DMS153 (cell line): ENCODE measurements at places on chromosomes 1 and 21.

GRCh38 chr1:229710746-229711145 lies 84.7 kb downstream of the URB2 start:
- no peak for DNase-seq

- DNase-seq, result no peak
These were observed 1.4 kb downstream of the SFPQ start for GRCh38 chr1:35191429-35192055.

- no peak for DNase-seq
These were observed 40.9 kb upstream of the ZP4 start for GRCh38 chr1:237931581-237931980.

DNA sequence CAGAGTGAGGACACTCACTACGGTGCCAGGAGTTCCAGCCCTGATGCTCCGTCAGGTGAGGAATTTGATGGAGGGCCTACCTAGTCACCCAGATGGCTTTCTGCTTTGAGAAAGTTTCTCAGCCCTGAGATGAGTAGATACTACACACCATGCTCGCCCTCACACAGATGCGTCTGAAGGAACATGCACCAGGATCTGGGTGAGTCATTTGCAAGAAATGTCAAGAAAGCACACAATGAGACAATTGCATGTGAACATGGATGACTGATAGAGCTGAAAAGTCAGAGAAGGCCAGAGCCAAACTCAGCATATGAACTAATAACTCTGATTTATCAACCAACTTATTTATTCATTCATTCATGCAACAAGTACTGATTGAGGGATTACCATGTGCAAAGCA lies 483.9 kb downstream of the OMA1 start:
- no peak for DNase-seq

GRCh38 chr1:70034403-70034802 lies 171.0 kb downstream of the LRRC40 start:
- DNase-seq, result peak; percentile 83

- no peak for DNase-seq
These were observed 50.1 kb downstream of the AK4 start for GRCh38 chr1:65198096-65198495.

DNA sequence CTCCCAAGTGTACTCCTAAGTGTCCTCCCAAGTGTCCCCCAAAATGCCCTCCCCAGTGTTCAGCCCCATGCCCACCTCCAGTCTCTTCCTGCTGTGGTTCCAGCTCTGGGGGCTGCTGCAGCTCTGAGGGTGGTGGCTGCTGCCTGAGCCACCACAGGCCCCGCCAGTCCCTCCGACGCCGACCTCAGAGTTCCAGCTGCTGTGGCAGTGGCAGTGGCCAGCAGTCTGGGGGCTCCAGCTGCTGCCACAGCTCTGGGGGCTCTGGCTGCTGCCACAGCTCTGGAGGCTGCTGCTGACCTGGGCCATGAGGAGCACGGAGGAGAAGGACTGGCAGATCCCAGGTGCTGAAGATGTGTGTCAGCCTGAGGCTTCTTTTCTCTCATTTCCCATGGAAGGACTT lies 993 bp downstream of the LCE5A start:
- DNase-seq, result no peak

- DNase-seq, result no peak
These were observed 7.7 kb upstream of the PAFAH2 start for GRCh38 chr1:26005434-26006105.

- no peak for DNase-seq
These were observed 40.1 kb downstream of the ZNF281 start for GRCh38 chr1:200369706-200370105.

- DNase-seq, result no peak
These were observed 222.3 kb upstream of the SGIP1 start for GRCh38 chr1:66311628-66312027.

- no peak for DNase-seq
These were observed 100.4 kb downstream of the C1orf94 start for GRCh38 chr1:34277150-34277549.

- DNase-seq, result no peak
These were observed 208.8 kb downstream of the GIPC2 start for GRCh38 chr1:78254517-78254916.

DNA sequence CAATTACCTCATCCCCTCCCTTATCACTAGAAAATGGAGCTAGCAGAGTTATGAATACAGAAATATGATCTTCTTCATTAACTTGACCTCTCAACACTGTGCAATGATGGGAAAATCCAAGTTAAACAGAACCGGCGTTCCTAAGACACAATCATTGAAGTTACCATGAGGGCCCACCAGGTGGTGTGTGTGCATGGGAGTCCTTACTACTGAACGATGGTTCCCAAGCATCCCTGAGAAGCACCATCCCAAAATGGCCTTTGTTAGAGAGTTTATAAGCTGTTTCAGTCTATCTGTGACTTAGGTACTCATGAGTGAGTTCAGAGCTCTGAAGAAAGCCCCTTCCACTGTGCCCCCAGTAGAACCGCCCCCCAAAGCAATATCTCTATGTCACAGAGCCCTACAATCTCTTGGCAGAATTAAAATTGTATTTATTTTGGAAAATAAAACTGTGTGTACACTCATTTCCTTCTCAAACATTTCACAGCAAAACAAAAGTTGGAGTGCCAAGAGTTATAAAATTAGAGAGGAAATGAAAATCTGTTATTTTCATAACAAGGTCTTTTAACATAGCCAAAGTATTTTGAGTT lies 56.8 kb downstream of the PLD5 start:
- peak; percentile 65 for DNase-seq

- DNase-seq, result no peak
These were observed 174.8 kb downstream of the PLPP3 start for GRCh38 chr1:56404561-56405030.

DNA sequence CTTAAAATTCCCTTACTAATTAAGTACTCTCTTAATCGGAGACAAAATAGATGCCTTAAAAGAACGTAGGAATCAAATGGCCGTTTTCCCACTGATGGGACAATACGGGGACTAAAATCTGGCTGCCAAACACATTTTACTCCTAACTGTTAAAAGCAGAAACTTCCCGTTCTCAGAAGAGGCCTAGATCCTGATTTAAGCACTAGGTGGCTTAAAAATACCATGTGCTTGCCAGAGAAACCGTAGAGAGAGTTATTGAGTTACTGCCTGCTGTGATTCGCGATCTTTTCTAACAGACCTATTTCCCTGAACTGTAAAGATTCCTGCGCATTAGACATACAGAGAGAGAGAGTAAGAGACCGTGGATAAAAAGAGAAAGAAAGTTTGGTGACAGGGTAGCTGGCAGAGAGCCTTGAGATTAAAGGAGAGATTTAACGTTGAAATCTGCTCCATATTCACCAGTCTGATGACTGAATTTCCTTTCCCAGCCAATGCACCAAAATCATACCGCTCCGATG lies 54.4 kb upstream of the STUM start:
- no peak for DNase-seq

- DNase-seq, result no peak
These were observed 145.8 kb downstream of the PATJ start for GRCh38 chr1:61887931-61888564.

- no peak for DNase-seq
These were observed 421.5 kb downstream of the RWDD3 start for GRCh38 chr1:95655321-95656020.

DNA sequence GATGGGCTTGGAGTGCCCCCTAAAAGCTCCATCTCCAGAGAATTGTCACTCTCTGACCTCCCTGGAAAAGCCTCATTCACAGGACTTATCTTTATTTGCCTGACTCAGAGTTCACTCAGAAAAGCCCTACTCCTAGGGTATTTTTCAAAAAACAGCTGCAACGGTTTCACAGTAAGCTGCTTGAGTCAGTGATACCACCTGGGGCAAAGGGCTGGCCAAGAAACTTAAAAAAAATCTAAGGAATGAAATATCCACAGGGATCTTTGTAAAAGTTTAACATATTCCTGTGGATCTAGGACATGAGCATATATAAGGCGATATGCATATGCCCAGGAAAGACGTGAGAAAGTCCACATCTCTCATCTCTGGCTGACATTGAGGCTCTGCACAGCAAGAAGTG lies 33.8 kb upstream of the TSPAN2 start:
- DNase-seq, result no peak

DNA sequence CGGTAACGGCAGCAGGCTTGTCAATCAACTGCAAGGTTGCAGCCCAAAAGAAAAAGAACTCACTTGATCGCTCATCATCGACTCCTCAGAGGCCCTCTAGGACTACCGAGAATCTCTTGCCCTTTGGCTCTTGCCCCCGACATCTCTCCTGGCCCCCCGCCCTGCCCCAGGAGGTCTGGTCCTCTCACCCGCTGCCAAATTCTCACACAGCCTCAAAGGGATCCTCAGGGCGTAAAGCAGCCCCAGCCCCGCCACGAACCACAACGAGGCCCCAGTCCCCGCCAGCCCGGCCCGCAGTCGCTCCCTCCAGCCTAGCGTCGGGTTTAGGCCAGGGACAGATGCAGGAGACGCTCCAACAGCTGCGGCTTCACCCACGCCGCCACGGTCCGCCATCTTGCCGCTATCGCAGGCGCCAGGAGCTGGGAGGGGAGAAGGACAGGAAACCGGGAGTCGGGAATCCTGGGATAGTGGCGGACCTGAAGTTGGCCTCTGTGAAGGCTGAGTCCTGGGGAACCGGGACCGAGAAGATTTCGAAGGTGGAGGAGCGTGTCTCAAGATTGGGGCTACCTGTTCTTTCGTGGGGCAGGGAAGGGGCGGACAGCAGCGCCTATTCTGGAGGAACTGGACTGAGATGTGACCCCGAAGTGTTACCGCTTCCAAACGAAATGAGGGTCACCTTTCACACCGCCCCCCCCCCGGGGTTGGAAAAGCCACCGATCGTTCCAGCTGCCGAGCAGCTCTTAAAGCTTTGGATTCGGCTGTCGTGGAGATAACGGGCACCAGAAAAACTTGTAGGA lies at the start of gene ST7L:
TSS of gene ST7L (minus strand) at position 421 of the 797 bp plus-strand sequence. CDS start at position 393, 28 bp downstream.
- peak; percentile 42 for DNase-seq

- DNase-seq, result no peak
These were observed 201.1 kb downstream of the BACH1 start for GRCh38 chr21:29499734-29500343.

- no peak for DNase-seq
These were observed 186.1 kb downstream of the TRABD2B start for GRCh38 chr1:47810964-47811682.

DNA sequence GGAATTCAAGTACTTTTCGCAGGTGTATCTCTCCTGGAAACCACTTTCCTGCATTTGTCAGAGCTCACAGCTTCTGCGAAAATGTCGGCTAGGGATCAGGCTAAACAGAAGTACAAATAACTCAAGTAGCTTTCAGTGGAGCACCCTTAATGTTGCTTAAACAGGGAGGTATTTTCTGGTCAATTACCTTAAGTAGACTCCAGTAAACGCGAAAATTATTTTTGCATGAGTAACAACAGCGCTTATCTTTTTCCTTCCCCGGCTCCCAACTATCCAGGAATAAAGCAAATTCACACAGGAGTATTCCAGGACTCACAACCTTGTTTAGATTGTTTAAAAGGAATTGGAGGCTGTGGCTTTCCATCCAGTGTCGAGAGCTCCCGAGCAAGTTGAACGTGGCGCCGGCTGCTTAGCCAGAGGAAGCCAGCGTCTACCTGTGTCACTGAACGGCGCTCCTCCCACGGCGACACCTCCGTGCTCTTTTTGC lies 7.3 kb upstream of the SIM2 start:
- DNase-seq, result no peak

DNA sequence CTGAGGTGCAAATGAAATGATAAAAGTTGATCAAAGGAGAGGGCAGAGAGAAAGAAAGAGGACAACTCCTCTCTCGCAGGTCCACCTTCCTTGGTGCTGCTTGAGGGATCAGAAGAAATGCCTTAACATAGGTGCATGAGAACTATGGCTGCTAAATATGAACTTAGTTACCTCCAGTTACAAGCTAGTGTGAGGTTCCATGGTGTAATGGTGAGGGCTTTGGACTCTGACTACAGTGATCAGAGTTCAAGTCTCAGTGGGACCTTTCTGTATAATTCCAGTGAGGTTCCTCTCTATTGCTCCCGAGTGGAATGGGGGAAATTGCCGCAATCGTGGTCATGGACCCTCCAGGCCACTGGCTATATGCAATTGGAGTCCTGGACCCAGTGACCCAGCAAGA lies 387.3 kb downstream of the FAM72C start:
- DNase-seq, result no peak

GRCh38 chr21:33820230-33820770 lies 95.3 kb downstream of the ATP5PO start:
- no peak for DNase-seq
